Dorsolateral prefrontal cortex (tissue), 122 donors: ENCODE measurements at places on chromosomes 7 and 10.

GRCh38 chr10:99357691-99358090, 28.5 kb downstream of the CNNM1 start:
- DNase-seq = no peak

DNA sequence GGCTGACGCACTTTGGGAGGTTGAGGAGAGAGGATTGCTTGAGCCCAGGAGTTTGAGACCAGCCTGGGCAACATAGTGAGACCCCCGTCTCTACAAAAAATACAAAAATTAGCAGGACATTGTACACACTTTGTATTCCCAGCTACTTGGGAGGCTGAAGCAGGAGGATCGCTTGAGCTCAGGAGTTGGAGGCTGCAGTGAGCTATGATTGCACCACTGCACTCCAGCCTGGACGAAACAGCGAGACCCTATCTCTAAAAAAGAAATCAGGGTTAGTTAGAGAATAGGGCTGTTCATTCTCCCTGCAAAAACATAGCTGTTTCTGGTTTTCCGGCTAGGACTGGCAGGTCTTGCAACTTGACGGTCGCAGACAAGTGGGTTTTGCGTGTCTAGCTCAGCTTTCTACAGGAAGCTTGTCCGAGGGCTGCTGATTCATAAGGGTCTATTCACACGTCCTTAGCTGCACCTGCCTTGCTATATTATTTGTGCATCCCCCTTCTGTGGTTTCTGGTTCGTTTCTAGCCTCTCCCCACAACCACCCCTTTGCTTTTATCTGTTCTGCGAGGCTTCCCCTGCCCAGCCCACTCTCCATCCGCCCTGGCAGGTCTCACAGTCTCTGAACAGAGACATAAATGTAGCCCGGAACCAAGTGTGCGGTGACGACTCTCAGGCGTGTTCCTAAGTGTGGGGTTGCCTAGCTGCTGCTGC, 10.7 kb downstream of the AMZ1 start:
- DNase-seq = no peak

DNA sequence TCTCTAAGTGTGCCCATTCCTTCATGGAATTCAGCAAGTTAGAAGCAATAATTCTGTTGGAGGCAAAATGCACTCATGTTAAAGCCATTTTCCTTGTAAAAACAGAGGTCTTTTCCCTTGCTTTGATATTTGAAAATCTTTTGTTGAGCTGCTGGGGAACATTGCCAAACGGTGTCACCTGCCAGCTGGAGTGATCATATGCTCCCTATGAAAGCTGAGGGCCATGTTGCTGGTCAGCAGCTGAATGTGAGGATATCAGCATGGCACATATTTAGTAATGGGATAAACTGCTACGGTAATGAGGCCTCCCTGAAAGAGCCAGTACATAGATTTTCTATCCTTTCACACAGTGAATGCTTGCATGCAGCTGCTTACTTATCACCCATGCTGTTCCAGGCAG, 224.3 kb downstream of the THSD7A start:
- no peak for DNase-seq

GRCh38 chr10:113891476-113891875, 37.0 kb downstream of the NHLRC2 start:
- peak; percentile 52 for DNase-seq

GRCh38 chr10:124211921-124212320, 118.5 kb upstream of the CHST15 start:
- no peak for DNase-seq

GRCh38 chr10:16381083-16381482, 55.7 kb upstream of the PTER start:
- DNase-seq = no peak

GRCh38 chr7:86930554-86931307, 128.7 kb downstream of the ELAPOR2 start:
- DNase-seq = no peak

DNA sequence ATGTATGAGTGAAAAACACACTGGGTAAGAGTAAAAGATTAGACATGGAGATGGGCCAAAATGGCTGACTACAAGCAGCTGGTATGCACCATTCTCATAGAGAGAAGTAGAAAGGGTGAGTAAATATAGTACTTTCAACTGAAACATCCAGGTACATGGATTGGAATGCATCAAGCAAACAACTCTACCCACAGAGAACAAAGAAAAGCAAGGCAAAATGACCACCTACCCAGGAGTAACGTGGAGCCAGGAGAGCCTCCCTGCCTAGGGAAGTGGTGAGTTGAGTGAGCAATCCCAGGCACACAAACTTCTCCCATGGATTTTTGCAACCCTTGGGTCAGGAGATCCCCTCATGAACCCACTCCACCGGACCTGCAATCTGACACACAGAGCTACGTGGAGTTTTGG, 212.8 kb downstream of the PTN start:
- no peak for DNase-seq

DNA sequence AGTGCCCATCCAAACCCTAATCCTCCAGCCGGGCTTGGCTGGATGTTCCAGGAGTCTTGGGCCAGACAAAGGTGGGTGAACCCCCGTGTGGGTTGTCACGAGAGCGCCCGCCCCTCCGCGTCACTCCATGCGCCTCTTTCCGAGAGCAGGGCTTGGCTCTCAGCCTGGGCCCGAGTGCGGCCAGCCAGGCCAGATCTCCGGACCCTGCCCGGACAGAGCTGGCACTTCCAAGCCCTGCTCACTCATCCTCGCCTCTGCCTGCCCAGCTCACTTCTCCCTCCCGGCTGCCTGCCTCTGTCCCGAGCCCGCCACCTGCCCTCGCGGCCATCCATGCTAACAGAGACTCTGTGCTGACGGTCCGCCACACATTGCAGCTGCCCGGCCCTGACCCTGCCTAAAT, 34.6 kb downstream of the AGAP3 start:
- DNase-seq = no peak

DNA sequence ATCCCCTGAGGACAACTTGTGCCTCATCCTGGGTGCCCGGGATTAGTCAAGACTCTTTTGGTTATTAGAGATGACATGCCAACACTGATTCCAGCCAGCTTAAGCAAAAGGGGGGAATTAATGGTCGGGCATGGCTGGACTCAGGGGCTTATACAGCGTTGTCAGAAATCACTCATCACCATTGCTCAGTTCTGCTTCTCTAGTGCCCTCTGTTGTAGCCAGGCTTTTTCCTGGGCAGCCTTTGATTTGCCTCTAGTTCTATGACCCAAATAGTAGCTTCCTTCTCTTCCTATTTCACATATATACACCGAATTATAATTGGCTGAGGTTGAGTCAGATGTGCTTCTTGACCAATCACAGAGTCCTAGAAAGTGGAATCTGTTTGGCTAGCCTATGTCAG, 192.0 kb upstream of the HABP2 start:
- DNase-seq = no peak

DNA sequence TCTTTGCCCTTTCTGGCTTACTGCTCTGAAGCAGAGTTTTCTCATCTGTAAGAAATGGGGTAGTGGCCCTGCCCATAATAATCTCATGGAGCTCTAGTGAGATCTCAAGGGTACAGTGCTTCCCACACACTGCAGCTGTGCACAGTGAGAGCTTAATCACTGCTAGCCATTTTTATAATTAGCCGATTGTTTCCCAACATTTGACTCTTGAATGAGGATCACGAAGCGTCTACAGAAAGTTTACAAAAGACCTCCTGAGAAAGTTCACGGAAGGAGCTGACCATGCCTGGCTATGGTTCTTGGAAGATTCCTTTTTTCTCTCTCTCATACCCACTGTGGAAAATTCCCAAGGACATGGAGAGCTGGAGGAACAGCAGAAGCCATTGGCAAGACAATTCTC, 70.4 kb downstream of the FAM171A1 start:
- no peak for DNase-seq

- DNase-seq = no peak
Observed at GRCh38 chr7:147033641-147034040, 917.0 kb downstream of the CNTNAP2 start.

DNA sequence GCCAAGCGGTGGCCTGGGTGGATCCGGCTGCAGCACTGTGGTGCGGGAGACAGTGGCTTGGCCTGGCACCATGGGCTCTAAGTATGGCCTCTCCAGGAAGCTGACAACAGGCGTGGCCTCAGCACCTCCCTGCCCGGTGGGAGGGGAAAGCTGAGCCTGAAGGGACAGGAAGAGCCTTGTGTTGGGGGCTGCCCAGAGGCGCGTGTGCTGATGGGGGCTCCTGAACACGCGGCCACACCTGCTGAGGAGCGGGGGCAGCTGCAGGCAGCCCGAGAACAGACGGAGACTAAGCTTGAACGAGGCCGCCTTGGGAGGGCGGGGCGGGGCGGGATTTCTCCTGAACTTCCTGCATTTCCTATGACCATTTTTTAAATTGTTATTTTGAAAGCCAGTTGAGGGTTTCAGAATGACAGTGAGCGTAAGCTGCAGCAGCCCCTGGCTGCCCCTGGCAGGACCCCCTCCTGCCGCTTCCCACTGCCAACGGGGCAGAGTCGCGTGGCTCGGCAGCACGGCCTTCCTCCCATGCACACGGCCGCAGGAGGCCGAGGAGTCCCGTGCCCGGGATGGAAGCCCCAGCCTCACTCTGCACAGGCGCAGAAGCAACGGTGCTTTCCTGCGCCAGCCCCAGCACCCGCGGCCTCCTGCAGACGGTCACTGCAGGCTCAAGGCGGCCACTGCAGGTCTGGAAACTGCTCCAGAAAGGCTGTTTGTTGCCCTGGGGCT, 43.2 kb downstream of the DPYSL4 start:
- DNase-seq = no peak
